C1 segment of cervical spinal cord (tissue), 14 donors: ENCODE measurements at places on chromosomes 7 and 10.
A peak's percentile ranks its signal among the peaks of the same experiment; 100 is the strongest.

- DNase-seq = no peak
Observed at GRCh38 chr7:140691376-140692045, 5.0 kb upstream of the NDUFB2 start.

DNA sequence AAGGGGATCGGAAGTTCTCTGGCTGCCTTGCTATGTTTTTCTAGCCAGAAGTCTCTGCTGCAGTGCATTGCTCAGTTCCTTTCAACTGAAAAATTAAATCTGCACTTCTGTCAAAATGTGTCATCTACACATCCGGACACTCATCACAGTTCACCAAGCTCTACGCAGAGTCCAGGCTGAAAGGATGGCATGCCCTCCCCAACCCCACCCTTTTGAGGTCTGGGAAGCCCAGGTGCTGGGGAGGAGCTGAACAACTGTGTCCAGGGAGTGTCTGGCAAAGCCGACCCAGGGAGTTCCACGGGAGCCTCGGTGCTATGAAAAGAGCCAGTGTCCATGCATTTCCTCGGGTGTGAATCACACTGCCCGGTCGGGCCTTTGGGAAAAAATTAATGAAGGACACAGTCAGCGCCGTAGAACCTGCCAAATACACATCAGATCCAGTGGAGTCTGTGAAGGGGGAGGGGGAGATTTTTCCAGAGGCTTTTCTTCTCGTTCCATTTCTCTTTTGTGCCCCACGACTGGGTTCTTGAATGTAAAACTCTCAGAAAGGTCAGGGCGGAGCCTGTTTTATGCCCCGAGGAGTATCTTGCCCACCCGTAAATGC is 757 bp upstream of the PALS2 start:
- DNase-seq = peak; percentile 49

DNA sequence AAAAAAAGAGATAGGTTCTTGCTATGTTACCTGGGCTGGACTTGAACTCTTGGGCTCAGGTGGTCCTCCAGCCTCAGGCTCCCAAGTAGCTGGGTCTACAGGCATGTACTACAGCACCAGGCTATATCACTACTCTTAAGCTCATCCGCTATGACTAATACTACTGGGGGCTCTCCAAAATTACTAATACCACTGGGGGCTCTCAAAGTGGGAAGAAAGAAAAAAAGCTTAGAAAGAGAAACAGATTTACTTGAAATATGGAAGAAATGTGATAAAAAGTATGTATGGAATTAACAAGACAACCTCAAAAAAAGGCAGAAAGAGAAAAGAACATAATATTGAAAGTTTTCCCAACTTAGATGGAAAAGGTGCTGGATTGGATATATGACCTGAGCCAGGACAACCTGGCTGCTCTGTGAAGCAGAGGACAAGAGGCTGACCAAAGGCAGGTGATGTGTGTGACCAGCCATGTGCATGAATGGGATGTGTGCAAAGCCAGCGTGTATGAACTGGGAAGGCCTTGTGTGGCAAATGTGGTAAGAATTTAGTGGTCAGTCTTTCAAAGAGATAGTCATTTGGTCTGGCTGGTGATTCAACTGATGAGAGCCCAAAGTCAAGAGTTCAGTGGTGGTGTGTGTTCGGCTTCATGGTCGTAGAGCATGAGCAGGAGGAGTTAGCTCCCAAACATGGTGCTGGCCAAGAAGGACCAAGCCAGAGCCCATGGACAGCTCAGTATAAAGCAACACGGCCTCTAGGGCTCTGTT is 232.4 kb upstream of the KLF14 start:
- no peak for DNase-seq

GRCh38 chr10:131787961-131788360 is 112.8 kb upstream of the PPP2R2D start:
- no peak for DNase-seq

DNA sequence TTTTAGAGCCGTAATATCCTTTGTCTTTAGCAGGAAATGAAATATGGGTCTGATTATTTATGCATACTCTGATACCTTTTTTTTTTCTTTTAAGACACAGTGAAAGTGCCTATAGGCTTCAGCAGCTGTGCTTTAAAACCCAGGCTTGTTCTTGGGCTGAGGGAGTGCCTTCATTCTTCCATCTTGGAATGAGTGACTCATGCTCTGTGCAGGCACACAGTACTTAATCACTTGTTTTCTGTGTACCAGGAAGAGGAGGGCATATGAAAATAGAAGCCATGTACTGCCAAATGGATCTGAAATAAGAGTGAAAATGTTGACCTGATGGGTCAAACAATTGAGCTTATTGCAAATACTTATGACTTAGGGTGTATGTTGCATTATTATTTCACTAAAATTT is 12.0 kb downstream of the INPP5F start:
- DNase-seq = no peak

DNA sequence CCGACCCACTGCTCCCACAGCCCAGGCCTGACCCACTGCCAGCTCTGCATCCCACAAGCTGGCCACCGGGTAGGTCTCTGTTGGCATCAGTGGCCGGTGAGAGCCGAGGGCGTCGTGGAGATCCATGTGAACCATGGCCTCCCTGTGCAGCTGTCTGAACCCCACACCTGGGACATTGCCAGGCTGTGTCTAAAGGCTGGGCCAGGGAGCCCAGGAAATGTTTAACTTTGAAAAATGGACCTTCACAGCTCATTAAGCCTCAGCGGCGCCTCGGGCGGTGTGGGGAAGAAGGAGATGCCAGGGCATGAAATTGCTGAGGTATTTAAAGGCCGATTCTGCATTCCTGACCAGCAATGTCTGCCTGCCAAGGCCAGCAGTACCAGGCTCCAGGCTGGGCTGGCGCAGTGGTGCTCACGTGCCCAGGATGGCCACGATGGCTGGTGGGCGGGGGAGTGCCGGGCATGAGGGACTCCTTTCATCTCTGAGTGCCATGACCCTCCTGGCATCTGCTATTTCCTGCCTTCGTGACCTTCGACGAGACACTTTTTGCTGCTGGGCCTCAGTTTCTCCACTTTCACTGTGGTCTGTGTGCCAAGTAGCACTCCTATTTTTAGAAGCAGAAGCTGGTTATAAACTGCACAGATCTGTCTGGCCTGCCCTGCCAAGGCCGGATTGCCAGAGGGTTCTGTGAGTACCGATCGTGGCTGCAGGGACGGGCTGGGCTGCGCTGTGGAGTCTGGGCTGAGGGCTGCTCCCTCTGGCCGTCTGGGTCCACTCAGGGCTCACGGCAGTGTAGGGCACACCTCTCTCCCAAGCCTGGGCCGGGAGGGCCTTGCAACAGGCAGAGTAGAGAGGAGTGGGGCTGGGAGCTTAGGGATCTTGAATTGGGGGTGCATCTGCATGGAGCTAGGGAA is 21.8 kb downstream of the ELFN1 start:
- peak; percentile 20 for DNase-seq

GRCh38 chr10:228366-228765 is 93.1 kb downstream of the ZMYND11 start:
- DNase-seq = no peak

GRCh38 chr7:83947260-83947659 is 247.3 kb downstream of the SEMA3A start:
- no peak for DNase-seq

DNA sequence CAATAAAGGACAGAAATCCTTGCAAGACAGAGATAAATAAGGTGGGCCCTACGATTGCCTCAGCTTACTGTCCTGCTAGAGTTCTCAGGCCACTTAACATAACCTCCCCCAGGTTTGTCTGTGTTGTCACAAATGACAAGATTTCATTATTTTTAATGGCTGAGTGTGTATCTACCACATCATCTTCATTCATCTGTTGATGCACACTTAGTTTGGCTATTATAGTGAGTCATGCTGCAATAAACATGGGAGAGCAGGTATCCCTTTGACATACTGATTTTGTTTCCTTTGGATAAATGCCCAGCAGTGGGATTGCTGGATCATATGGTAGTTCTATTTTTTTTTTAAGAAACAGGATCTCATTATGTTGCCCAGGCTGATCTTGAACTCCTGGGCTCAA is 60.6 kb downstream of the PRTFDC1 start:
- DNase-seq = no peak

GRCh38 chr7:2301511-2301863 is 12.8 kb downstream of the SNX8 start:
- DNase-seq = no peak

GRCh38 chr7:33781796-33782195 is 123.5 kb upstream of the BMPER start:
- DNase-seq = no peak

DNA sequence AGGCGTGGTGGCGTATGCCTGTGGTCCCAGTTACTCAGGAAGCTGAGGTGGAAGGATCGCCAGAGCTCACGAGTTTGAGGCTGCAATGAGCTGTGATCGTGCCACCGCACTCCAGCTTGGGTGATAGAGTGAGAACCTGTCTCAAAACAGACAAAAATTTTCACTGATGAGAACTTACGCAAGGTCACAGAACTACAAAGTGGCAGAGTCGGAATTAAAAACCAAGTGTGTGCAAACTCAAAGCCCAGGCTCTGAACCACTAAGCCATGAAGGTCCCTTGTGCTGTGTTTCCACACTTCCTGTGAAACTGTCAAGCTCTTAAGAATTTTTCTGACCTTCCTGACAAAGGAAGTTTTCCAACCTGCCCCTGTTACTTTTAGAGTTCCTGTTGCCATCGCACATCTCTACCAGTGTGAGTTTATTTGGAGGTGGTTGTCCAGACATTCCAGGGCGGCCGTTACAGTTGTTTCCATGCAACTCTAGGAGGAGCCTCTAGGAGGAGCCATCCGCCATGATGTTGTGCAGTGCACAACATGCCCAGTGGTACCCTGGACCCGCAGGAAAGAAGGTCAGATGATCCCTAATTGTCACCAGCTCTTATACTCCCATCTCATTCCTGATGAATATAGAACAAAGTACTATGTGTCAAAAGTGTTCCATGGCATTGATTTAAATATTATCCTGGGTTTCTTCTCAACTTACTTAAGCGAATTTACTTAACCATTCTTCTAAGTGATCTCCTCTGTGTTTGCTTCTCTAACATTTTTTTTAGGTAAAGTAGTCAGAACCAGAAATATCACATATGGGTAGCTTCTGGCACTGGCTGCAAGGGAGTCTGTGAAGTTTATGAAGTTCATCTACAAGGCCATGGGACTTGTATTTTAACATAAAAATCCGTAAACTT is 49.0 kb upstream of the LYZL1 start:
- DNase-seq = no peak

DNA sequence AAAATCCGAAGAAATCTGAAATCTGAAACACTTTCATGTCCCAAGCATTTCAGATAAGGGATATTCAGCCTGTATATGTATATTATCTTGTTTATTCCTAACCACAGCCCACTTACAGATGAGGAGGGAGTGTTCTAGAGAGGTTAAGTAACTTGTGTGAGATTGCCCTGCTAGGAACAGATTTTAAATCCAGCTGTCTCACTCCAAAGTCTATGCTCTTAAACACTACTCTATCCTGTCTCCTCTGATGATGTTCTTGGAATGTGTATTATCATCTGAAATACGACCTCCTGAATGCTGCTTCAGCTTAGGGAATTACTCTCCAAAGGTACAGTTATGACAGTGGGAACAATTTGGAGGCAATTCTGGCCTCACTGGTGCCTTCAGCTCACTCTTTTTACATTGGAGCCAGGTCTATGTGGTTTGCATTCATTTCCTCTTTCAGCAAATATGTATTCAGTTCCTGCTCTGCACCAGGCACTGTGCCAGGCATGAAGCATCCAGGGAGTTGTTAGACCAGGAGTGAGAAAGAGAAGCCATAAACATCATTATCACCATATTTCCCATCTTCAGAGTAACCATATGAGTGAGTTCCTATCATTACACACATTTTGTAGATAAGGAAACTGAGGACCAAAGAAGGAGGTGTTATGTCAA is 70.2 kb downstream of the NOC3L start:
- DNase-seq = no peak

DNA sequence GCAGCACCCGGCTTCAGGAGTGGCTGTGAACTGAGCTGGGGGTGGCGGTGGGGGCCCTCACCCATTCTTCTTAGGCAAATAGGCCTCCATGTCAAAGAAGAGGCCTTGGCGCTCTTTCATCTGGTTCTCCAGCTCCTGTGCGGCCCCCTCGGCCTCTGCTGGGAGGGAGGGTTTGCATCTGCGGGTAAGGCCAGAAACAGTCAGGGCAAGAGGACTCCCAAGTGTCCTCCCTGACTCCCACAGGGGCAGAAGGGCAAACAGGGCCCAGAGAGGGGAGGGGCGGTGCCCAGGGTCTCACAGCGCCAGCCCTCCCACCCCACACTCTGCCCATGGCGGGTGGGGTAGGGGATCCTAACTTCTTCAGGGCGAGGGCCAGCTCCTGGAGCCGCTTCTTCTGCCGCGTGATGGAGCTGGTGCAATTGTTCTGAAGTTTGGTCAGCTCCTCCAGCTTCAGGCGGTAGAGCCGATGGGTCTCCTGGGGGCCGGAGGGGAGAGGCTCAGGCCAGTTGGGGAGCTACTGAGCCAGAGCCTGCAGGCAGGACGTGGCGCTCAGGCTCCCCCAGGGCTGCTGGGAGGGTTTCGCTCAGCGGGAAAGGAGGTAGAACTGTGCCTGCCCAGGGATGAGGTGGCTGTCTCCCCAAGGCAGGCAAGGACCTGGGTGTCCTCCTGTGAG is 2.2 kb downstream of the TMEM120A start:
- DNase-seq = no peak

DNA sequence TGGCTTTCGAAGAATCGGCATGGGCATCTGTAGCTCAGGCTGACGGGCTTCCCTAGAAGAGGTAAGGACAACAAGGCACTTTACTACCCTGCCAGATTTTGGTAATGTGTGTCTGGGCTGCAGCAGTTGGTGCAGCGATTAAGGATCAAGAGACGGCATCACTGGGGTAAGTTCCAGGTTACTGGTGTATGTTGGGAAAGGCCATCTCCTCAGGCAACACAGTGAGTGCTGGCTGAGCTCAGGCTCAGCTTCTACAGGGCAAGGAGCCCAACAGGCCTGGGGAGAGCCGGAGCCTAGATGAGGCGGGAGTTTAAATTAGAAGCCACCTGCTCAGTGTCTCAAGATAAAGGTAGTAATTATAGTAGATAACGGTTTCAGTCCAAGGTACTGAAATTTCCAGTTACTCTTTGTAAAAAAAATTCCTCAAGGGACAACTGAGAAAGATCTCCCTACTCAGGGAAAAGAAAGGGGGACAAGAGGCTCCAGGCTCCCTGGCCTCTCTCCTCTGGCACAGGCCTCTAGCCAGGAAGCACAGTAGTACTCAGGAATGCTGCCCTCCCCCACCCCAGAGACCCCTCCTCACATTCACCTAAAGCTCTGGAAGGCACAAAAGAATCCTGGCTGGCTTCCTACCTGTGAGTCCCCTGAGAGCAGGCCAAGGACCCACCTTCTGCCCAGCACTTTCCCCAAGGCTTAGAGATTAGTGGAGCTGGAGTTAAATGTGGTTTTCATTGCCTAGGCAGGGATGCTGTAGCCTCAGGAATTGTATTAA is 3.9 kb downstream of the CXCL12 start:
- peak; percentile 14 for DNase-seq

DNA sequence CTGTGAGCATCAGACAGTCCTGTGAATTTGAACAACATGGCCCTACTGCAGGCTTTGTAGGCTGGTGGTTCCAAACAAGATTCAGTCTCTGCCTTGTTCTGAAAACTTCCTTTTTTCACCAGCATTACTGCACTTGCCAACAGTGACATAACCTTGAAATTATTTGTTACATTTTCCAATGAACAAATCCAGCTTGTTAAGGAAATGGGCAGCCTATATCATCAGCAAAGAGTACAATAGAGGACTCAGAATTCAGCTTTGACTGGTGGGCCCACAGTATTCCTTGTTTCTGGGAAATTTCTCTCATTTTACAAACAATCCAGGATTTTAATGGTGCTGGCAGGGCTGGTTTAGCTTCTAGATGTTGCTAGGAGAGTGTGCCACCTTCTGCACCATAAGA is 703.7 kb upstream of the FZD8 start:
- DNase-seq = no peak
